T-helper 2 cell (primary cell): ENCODE measurements at places on chromosomes 3 and 15.

- no peak for DNase-seq
Observed at GRCh38 chr15:83656192-83656591, 2.3 kb downstream of the ADAMTSL3 start.

DNA sequence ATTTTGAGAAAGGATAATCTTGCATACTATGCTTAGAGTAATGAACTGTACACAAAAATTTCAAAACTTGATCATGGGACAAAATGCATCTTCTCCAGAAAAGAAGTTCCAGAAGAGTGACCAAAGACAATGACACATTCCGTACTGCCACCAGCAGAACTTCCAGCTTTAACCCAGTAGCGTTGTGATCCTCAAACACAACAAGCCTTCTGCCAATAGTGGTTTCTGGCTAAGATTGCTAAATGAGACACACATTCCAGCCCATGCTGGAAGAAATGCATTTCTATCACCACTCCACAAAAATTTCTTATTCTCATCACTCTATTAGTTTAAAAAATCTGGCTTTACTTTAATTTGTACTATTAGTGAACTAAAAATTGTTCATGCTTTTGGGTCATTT lies 334.9 kb downstream of the TBC1D5 start:
- DNase-seq, result no peak

GRCh38 chr15:89647191-89647851 lies 7.9 kb downstream of the KIF7 start:
- DNase-seq, result peak; percentile 44

- no peak for DNase-seq
Observed at GRCh38 chr3:180571831-180572598, 29.9 kb upstream of the TTC14 start.

DNA sequence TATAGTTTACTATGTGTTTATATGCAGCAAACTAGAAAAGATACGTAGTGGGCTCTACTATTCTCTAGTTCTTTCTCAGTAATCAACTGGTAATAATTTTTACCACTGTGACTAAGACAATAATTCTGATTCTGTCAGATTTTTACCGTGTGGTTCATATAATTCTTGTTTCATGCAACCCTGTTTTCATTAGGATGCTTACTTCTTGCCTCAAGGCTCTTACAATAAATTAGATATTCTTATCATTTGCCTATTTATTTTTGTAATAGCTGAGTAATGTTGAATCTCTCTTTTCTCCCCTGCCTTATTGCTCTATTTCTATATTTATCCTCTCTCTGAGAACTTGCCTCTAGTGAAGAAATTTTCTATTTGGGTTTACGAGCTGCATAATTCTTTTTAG lies 524.7 kb downstream of the NAALADL2 start:
- no peak for DNase-seq

DNA sequence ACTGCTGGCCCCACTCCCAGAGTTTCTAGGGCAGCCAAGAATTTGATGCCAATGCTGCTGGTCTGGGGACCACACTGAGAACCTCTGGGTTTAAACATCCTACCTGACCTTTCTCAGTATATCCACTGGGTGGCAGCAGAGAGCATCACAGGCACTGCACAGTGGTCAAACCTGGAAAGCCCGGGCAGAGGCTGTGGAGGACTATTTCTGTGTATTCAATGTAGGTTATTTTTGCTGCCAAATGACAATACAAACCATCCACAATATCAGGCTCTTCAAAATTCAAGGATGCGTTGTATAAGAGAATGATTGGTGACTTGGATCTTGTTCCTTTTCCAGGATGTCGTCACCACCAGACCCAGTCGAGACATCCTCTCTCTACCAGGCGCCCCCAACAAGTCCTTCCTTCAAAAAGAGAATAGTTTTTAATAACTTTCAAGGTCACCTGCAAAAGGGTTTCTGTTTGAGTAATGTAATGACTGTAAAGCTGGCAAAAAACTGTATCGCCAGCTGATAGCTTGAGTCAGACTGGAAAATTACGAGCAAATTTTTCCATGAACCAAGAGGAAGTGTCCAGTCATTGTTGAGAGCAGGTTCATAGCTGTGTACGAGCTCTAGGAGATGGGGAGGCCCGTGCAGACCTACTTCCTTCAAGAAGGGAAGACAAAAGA lies 30.5 kb upstream of the MYZAP start:
- peak; percentile 28 for DNase-seq

GRCh38 chr15:81221449-81221848 lies 24.8 kb downstream of the IL16 start:
- DNase-seq, result no peak

GRCh38 chr3:17138246-17139039 lies 253.7 kb downstream of the PLCL2 start:
- no peak for DNase-seq

- DNase-seq, result no peak
Observed at GRCh38 chr15:40906991-40907802, 12.9 kb downstream of the VPS18 start.

DNA sequence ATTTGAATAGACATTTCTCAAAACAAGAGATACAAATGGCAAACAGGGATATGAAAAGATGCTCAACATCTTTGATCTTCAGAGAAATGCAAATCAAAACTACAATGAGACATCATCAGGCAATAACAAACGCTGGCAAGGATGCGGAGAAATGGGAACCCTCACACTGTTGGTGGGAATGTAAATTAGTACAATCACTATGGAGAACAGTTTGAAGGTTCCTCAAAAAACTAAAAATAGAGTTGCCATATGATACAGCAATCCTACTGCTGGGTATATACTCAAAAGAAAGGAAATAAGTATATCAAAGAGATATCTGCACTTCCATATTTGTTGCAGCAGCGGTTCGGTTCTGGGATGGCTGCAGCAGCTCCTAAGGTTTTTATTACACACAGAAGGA lies 16.8 kb upstream of the LARS2 start:
- DNase-seq, result no peak

- no peak for DNase-seq
Observed at GRCh38 chr15:59296181-59296617, 76.5 kb downstream of the MYO1E start.

DNA sequence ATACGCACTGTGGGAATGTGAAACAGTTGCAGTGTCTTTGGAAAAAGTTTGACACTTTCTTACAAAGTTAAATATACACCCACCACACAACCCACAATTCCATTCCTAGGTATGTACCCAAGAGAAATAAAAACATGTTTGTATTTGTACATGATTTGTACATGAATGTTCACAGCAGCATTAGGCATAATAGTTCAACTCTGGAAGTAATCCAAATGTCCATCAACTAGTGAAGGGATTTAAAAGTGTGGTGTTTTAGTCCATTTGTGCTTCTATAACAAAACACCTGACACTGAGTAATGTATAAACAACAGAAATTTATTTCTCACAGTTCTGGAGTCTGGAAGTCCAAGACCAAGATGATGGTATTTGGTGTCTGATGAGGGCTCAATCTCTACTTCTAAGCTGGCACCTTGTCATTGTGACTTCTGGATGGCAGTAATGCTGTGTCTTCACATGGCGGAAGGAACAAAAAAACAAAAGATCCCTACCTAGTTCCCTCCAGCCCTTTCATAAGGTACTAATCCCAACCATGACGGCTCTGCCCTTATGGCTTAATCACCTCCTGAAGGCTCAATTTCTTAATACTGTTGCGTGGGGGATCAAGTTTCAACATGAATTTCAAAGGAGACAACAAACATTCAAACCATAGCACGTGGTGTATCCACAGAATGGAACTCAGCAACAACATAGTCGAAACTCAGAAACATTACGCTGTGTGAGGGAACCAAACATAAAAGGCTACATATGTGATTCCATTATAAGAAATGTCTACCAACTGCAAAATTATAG lies 120.5 kb downstream of the AQP9 start:
- DNase-seq, result no peak

- peak; percentile 78 for DNase-seq
Observed at GRCh38 chr3:157081626-157082210, 78.2 kb downstream of the CCNL1 start.

GRCh38 chr15:35481992-35482391 lies 64.0 kb downstream of the DPH6 start:
- DNase-seq, result no peak

DNA sequence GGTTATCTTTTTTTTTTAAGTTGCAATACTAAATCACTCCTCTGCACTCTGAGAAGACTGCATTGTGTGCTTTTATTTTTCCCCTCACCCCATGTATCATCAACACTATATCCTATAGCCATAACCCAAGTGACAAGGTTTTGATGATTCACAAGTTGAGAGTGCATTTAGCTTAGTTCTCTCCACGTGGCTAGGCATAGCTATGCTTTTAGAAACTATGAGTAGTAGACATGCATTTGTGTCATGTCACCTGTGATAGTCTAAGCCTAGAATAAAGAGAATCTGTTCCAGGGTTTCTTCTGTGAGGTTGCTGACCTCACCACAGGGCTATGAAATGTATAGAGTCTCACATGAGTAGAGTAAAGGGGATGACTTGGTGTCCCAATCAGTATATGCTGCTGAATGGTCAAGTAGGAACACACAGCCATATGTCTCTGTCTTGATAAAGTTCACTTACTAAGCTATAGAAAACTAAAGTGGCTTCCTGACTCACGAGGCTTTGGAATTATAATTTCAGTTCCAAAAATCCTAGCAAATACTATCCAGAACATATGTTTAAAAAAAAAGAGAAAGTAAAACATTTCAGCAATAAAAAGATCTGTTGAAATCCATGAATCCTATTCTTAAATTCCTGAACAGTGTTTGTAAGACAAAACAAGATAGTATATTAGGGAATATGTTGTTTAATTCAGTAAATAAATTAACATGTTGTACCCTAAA lies 206.3 kb downstream of the LSAMP start:
- DNase-seq, result no peak

DNA sequence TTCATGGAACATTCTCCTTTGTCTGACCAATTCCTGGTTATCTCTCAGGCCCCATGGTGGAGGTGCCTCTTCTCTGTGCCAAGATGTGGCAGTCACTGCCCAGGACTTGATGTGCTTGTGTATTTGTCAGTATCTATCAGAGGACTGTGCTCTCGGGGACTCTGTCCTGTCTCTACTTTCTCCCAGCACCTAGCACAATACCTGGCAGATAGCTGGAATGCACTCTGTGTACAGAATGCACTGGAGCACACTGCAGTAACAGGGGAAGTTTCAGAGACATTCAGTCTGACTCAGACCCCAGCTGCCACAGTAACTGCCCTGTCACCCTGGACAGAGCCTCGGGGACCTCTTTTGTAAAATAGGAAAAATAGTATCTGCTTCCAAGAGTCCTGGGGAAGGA lies 34.6 kb upstream of the SV2B start:
- no peak for DNase-seq

GRCh38 chr3:44522494-44522933 lies 32.5 kb upstream of the ZKSCAN7 start:
- no peak for DNase-seq

- no peak for DNase-seq
Observed at GRCh38 chr3:9782770-9783169, 9.5 kb downstream of the TADA3 start.

- no peak for DNase-seq
Observed at GRCh38 chr3:13045904-13046568, 27.2 kb downstream of the IQSEC1 start.

GRCh38 chr15:42009474-42009873 lies 11.4 kb downstream of the PLA2G4E start:
- DNase-seq, result no peak

- no peak for DNase-seq
Observed at GRCh38 chr3:105139881-105140560, 226.7 kb upstream of the ALCAM start.

- DNase-seq, result no peak
Observed at GRCh38 chr3:65669163-65669875, 369.4 kb downstream of the MAGI1 start.

GRCh38 chr3:3714572-3714971 lies 84.7 kb upstream of the LRRN1 start:
- no peak for DNase-seq

- DNase-seq, result no peak
Observed at GRCh38 chr3:12558706-12559105, 1.8 kb downstream of the MKRN2 start.

DNA sequence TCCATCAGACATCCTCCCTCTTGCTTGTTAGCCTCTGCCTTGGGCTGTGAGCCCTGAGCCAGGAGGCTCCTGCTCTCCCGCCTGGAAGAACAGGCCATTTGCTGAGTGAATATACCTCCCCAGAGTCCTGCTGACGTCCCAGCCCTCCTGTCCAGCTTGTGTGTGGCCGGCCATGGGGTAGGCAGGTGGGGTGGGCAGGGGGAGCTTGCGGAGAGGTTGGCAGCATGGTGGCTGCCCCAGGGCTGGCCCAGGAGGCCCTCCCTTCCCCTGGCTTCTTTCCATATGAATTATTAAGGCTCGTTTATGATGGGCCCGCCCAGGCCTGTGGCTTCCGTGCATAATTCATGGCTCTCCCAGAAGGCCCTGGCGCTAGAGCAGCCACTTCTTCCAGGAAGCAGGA lies 18.7 kb downstream of the CACNA2D2 start:
- no peak for DNase-seq

DNA sequence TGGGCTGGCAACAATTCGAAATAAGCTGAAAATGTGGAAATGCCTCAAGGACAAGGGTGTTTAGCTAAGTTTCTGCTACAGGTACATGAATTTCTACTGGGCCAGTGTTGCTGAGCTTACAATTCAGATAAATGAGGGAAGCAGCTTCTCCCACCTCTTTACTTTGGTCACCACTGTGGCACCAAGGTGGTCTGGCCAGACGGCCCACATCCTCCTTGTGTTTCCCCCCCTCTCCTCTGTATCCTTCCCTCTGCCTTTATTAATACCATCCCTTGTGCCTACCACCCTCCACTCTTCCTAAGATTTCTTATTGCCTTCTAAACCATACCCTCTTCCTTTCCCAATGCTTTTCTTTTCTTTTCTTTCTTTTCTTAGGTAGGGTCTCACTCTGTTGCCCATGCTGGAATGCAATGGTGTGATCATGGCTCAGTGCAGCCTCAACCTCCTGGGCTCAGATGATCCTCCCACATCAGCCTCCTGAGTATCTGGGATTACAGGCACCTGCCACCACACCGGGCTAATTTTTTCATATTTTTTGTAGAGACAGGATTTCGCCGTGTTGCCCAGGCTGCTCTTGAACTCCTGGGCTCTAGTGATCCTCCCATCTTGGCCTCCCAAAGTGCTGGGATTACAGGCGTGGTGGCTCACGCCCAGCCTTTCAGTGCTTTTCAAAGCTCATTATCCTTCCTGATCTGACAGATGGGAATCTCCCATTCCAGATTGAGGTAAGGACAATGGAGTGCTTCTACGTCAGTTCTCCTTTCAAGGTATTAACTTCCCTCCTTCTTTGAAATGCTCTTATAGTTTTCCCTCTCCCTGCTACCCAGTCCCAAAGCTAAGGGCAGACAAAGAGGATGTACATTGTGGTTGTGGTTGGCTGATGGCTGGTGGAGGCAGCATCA lies 14.8 kb downstream of the ANXA2 start:
- DNase-seq, result no peak

- DNase-seq, result no peak
Observed at GRCh38 chr3:69231929-69232440, 109.6 kb upstream of the LMOD3 start.

DNA sequence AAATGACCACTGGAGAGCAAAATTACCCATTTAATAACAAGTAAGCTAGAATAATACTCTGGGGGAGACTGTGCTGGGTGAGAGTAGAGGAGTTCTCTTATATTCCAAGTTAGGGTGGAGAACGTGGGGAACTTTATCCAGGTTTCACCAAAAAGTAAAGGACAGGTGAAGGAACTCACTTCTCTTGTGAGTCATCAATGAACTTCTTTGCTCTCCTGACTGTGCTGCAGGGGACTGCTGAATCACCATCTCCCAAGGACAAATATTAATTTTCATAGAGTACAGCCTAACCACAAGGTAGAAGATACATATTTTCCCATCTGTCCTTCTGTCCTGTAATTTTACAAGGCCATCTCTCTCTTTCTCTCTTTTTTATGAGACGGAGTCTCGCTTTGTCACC lies 8.3 kb upstream of the PDCD6IP start:
- no peak for DNase-seq
